Transverse colon (tissue), 4 donors: ENCODE measurements at places on chromosomes 2 and 18. TPM values are rescaled to one million over a fixed set of nuclear protein-coding genes. Genes with fewer than 3 reads are reported as not detected.

MEP1B gene
- total RNA-seq = 32.4 TPM

M1AP gene
- total RNA-seq = 0.27 TPM

DNA sequence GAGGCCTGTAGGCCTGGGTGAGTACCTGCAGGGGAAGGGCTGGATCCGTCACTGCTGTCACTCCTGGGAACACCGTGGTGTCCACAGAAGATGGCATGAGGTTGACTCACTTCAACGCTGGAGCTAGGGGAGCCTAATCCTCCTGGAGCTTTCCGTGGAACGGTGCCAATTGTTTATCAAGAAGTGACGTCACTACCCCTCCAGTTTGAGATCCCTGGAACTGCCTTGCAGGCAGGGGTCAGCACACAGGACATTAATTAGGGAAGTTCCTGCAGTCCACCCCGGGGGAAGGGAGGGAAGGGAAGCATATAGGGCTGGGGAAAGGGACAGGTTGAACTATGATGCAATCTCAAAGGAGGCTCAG lies 408.6 kb downstream of the GALR1 start:
- H3K4me1 ChIP-seq = no peaks in the 10 kb centered on the region
- DNase-seq = no peak
- H3K27me3 ChIP-seq = no peaks in the 10 kb centered on the region
- H3K36me3 ChIP-seq = no peaks in the 10 kb centered on the region
- no peak overlapping the region for H3K4me3 ChIP-seq

DNA sequence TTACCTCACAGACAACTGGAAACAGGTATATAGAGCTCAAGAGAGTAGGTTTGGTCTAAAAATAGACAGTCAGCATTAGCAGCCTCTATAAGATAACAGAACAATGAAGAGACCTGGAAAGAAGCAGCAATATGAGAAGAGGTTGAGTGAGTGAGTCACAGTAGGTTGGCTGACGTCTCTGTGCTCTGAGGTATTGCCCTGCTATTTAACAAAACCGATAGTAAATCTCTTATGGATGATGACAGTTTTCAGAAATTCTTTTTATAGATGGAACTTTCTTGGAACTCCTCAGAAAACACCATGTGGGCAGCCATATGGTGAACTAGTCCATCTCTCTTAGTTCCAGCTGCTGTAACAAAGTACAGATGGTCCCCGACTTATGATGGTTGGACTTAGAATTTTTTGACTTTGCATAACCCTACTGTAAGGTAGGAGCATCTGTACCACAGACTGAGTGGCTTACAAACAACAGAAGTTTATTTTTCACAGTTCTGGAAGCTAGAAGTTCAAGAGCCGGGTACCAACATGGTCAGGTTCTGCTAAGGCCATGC lies 123.5 kb downstream of the MBD2 start:
- H3K27ac ChIP-seq = no peak overlapping the region
- no peaks in the 10 kb centered on the region for H3K36me3 ChIP-seq
- H3K27me3 ChIP-seq = no peaks in the 10 kb centered on the region
- no peak overlapping the region for H3K4me3 ChIP-seq
- no peak for DNase-seq
